Stimulated activated CD4-positive, alpha-beta T cell treated with anti-CD3 and anti-CD28 coated beads, Interleukin-1b, Interleukin-23, amount 100 ng/mL, for 48 hours (primary cell): ENCODE measurements at places on chromosomes 4 and X.
A peak's percentile ranks its signal among the peaks of the same experiment; 100 is the strongest.

DNA sequence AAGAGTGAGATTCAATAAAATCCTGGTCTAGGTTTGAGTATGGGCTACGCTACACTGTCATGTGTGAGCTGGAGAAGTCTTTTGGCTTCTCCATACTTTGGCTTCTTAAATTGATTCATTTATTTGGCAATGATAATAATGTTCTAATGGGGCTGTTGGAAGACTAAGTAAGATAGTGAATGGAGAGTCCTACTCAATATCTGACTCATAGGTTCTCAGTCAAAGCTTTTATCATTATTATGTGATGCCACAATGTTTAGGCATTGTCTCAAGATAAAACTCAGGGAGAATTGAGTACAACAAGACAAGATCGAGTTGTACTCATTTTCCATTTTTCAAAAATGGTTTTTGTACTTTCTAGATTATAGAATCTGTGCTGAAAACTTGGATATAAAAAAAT, 92.5 kb upstream of the VEGFC start:
- no peak for DNase-seq

GRCh38 chrX:46561824-46562657, 11.5 kb upstream of the CHST7 start:
- DNase-seq: no peak

DNA sequence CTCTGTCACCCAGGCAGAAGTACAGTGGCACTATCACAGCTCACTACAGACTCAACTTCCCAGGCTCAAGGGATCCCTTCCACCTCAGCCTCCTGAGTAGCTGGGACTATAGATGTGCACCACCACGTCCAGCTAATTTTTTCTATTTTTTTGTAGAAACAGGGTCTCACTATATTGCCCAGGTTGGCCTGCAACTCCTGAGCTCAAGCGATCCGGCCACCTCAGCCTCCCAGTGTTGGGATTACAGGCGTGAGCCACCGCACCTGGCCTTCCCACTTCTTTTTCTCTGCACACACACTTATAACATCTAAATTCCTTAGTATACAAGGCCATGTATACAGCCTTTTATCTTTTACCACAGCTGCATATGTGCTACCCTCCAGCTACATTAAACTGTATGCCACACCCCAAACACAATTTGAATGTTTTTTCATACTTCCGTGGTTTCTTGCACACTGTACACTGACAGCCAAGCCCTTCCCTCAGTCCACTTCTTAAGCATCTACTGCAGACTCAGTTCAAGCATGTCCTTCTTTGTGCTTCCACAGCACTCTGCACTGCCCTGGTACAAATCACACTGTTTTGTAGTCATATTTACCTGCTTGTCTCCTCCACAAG, 6.5 kb downstream of the SLC7A3 start:
- no peak for DNase-seq

- peak; percentile 52 for DNase-seq
These were observed 115.1 kb downstream of the PPP3CA start for GRCh38 chr4:101232074-101232776.

DNA sequence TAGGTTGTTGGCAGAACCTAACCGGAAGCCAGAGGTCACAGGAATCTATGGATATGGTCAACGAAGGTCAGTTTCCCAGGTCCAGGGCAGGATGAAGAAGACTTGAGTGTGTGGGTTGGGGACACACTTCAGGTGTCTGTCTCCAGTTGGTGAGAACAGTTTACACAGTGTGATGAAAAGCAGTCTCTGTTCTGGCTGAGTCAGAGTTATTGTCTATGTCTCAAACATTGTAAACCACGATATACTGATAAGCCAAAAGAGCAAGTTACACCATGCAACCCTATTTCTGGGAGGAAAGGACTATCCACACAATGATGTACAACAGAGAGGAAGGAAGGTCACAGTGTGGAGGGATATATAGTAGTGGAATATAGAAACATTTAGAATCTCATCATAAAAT, 187.1 kb upstream of the C1QTNF7 start:
- DNase-seq: no peak

GRCh38 chrX:153226344-153227185, 47.5 kb downstream of the MAGEA1 start:
- DNase-seq: peak; percentile 7

DNA sequence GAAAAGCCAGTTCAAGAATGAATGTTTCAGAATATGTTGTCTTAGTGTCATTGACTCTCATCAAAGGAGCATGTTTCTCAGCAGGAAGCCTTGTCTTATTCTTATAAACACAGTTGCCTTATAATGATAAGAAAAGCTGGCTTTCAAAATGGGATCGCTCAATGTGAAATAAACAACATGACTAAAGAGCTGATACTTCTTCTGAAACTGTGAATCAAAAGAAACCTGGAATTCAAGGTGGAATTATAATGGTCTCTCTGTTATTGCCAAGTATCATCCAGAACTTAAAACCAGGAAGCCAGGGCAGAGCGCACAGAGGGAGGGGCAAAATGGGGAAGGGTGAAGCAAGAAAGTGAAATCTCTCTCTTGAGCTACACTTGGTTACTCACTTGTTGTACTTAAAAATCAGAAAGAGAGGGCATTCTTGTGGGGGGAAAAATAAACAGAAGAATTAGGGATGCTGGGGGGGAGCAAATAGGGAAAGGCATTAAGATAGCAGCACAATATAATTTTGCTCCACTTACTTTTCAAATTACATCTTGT, 270.0 kb downstream of the MAPK10 start:
- DNase-seq: no peak

DNA sequence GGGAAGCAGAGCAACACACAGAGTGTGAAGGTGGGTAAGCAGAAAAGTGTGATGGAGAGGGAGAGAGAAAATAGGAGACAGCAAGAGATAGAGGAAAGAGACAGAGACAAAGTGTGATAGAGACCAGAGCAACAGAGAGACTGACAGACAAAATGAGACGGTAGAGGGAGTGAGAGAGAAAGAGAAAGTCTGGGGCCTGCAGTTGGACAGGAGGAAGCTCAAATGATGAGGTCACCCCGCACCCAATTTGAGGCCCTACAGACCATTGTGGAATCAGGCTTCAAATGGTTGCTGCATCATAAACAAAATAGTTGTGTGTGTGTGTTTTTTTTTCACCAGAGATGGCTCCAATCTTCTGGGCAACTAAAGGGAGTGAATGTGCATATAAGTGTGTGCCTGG, 48.0 kb upstream of the ARHGAP36 start:
- DNase-seq: no peak

- peak; percentile 61 for DNase-seq
These were observed 70.9 kb upstream of the ENPP6 start for GRCh38 chr4:184288451-184289178.

DNA sequence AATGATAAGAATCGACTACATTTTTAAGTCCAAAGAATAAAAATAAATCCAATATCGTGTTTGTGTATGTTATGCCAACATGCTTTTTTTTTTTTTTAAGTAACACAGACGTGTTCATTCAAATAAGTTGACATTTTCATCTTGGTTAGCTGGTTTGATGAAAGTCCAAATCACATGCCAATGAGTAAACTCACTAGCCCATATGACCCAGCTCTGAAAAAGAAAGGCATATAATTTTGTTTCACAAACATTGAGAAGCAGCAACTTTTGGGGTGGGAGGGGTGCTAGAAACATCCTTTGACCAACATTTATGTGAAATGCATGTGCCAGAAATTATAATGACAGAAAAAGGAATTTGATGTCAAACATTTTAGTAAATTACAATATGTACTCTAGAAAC, 61.6 kb upstream of the SPP1 start:
- no peak for DNase-seq

DNA sequence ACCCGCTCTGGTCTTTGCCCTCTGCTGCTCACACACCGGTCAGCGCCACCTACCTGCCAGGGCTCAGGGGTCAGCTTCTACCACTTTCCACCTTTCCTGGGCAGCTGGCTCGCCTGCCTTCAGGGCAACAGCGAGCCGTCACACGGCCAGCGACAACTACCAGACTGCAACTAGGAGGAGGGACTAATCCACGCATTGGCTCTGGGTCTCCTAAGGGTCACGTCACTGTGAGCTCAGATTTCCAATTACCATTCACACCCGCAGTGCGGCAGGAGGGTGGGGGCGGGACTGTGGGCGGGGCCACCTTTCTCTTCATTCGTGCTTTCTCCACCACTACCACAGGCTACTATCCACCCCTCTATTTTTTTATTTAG, at the start of gene BEX5:
BEX5 (minus strand) TSS at position 172 of the 374 bp plus-strand sequence. CDS start 1,712 bp downstream, outside the sequence.
- peak; percentile 44 for DNase-seq

DNA sequence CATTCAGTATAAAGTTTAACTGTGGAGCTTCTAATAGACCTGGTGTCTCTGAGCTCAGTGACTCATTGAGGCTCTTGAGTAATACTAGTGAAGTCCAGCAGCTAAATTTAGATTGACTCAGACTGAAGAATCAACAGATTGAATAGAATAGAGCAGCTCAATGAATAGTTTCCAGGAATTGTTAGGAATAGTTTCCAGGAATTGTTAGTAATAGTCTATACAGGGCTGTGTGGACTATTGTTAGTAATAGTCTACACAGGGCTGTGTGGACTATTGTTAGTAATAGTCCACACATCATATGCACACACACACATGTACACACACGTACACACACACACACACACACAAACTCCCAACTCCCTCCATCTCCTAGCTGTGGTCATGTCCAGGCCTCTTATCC, 3.0 kb downstream of the GIMD1 start:
- DNase-seq: no peak

DNA sequence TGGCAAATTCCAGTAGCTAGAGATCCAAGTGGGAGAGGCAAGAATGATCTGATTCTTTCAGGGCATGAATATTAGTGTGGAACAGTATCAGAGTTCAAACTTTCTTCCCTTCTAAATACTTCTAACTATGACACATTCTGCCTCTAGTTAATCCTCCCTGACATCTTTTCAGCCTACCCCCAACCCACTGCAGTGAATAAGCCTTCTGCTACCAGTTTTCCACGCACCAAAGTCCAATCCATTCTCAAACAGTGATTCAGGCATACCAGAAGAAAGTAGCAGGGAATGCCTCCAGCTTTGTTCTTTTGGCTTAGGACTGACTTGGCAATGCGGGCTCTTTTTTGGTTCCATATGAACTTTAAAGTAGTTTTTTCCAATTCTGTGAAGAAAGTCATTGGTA, 155.4 kb upstream of the FTHL17 start:
- no peak for DNase-seq

- peak; percentile 22 for DNase-seq
These were observed 8.8 kb downstream of the TMEM255A start for GRCh38 chrX:120302434-120302833.

DNA sequence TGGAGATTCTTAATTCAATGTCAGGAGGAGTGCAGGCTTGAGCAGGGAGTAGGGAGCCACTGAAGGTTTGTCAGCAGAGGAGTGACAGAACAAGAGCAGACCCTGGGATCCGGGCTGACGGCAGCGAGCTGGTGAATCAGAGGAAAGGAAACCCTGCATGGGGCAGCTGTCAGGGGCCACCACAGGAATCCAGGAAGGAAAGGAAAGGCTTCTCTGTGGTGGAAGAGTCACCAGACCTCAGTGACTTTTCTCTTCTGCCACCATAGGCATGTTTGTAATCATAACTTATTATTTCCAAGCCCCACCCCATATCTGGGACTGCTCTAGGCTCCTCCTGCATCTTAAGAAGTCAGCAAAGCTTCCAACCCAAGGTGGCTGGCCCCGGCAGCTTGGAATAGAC, 150.9 kb downstream of the BCOR start:
- DNase-seq: no peak

DNA sequence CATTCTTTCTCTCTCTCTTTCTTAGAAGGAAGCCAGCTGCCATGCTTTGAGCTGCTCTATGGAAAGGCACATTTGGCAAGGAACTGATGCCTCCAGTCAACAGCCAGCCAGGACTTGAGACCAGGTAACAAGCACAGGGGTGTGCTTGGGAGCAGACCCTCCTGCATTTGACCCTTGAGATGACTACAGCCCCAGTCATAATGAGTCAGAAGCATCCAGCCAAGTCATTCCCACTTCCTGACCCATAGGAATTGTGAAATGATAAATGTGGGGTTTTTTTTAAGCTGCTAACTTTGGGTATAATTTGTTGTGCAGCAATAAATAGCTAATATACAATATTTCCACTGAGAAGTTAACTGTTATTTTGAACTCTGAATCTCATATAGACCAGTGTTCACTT, 446.9 kb downstream of the GRXCR1 start:
- no peak for DNase-seq

DNA sequence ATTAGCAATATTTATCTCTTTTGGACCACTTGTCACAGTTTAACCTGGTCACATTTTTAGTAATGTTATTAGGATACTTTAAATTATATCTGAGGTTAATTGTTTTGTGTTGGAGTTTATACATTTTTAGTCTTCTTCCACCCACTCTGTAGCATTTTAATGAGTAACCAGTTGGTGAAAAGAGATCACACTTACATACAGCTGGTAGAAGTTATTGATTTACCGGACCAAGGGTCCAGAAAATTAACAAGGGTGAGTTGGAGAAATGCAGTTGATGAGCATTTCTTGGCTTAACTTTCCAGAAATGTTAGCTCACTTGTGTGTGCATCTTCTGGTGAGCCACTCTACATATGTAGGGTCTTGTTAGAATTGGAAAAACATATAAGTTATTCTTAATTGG, 219.6 kb downstream of the GRXCR1 start:
- DNase-seq: no peak

- DNase-seq: no peak
These were observed 107.2 kb upstream of the NALF2 start for GRCh38 chrX:69396916-69397315.

- DNase-seq: no peak
These were observed 18.5 kb upstream of the CXCL8 start for GRCh38 chr4:73721909-73722308.

DNA sequence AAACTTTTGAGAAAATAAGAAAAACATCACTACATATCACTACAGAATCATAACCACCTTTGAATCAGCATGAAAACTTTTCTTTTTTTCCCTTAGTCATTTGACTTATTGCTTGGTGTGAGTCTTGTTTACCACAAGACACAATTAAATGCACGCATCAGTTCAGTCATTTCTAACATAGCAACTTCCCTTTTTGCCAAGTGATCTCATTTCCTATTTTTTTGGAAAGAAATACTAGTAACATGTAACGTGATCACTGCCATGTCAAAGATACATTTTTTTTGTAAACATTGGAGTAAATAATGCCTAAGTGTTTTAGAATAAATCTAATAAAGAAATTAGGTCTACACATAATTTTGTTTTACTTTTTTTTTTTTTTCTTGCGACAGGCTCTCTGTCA, 5.1 kb upstream of the CXCL8 start:
- no peak for DNase-seq

- DNase-seq: no peak
These were observed 17.7 kb downstream of the COL4A6 start for GRCh38 chrX:108420481-108420880.

GRCh38 chrX:106894978-106895452, 8.1 kb downstream of the RIPPLY1 start:
- DNase-seq: no peak

- DNase-seq: no peak
These were observed 191.2 kb upstream of the BMP3 start for GRCh38 chr4:80839281-80839680.

DNA sequence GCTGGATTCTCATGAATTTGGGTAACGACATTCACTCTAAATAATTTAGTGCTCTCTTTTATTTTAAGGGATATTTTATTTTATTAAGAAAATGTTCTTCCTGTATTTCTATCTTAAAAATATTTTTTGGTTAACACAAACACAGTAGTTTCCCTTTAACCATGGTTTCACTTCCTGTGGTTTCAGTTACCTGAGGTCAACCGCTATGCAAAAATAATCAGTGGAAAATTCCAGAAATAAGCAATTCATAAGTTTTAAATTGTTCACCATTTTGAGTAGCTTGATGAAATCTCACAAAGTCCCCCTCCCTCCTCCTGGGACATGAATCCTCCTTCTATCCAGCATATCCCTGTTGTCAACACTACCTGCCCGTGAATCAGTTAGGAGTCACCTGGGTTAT, 71.4 kb downstream of the GBA3 start:
- no peak for DNase-seq

- peak; percentile 40 for DNase-seq
These were observed 36.3 kb downstream of the SULT1E1 start for GRCh38 chr4:69823481-69824186.
